ENCODE measurements at places on chromosomes 11 and 22. TPM values are rescaled to one million over a fixed set of nuclear protein-coding genes. Genes with fewer than 3 reads are reported as not detected.

Gene MOGAT2
- total RNA-seq, result not detected

Gene CCDC89
- total RNA-seq, result 0.83 TPM

Gene UPB1
- 0.83 TPM for total RNA-seq

DNA sequence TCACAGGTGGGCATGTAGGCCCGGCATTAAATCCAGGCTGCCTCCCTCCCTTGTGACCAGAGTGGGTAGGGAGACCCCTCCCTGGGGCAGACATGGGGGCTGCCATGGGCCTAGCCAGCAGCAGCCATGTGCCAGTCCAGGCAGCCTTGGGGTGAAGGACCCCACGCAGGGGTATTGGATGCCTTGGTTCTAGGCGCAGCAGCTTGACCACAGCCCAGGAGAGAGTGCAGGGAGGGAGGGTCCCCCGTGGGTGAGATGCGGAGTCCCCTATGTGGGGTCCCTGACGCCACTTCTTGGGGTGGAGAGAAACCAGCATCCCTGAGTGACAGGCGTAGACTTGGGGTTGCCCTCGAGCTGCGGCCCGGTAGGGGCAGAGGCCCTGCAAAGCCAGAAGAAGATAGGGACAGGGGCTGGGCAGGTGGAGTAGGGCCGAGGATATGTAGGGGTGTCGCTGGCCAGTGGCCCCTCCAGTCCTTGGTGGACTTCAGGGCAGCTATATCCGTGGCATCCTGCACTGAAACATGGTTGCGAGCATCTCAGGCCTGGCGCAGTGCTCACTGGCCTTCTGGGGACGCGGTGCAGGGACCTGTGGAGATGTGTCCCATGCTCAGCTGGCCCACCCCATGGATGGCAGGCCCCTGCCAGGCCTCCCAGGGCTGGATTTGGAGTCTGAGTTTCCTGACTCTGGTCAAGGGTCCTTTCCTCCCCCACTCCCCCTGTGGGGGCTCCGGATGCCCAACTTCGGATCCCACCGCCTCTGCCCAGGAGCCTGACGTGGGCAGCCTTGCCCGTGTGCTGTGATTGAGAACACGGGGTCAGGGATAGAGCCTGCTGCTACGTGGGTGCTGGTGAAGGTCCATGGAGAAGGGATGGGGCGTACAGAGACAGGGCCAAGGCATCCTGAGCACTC, 1179.8 kb downstream of the BRD1 start:
- H3K4me1 ChIP-seq, result no peaks in the 10 kb centered on the region
- DNase-seq, result no peak
- no peaks in the 10 kb centered on the region for H3K36me3 ChIP-seq
- H3K27me3 ChIP-seq, result no peaks in the 10 kb centered on the region
- no peak overlapping the region for H3K27ac ChIP-seq

- H3K36me3 ChIP-seq, result no peaks in the 10 kb centered on the region
- DNase-seq, result no peak
- H3K4me3 ChIP-seq, result no peak overlapping the region
- H3K27me3 ChIP-seq, result no peaks in the 10 kb centered on the region
- no peak overlapping the region for H3K27ac ChIP-seq
These were observed 2.9 kb upstream of the HBB start for GRCh38 chr11:5229796-5230195.

- no peak overlapping the region for H3K27ac ChIP-seq
- H3K36me3 ChIP-seq, result no peaks in the 10 kb centered on the region
- no peaks in the 10 kb centered on the region for H3K4me1 ChIP-seq
These were observed 32.5 kb downstream of the GLB1L2 start for GRCh38 chr11:134364261-134364660.

- H3K27me3 ChIP-seq, result no peaks in the 10 kb centered on the region
- H3K4me1 ChIP-seq, result no peaks in the 10 kb centered on the region
These were observed 349.9 kb upstream of the KIRREL3 start for GRCh38 chr11:127350476-127350875.

DNA sequence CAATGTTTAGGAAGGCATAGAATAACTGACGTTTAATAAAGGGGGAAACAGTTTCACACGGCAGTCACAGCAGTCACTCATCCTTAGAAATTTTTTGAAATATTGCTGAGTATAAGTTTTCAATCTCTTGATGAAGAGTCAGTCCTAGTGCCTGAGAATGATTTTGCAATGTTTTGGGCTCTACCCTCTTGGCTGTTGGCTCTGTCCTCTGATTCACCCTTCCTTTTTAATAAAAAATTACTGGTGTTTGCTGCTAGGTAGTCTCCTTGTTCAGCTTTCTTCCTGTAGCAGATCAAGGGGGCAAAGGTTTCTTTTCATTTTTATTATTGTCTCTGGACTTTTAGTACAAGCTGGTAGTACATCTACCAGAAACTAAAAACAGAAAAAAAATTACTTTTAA, 194.3 kb upstream of the ANO3 start:
- H3K36me3 ChIP-seq, result no peaks in the 10 kb centered on the region
- H3K27me3 ChIP-seq, result no peaks in the 10 kb centered on the region
- no peaks in the 10 kb centered on the region for H3K4me1 ChIP-seq
- H3K27ac ChIP-seq, result no peak overlapping the region
- DNase-seq, result no peak

DNA sequence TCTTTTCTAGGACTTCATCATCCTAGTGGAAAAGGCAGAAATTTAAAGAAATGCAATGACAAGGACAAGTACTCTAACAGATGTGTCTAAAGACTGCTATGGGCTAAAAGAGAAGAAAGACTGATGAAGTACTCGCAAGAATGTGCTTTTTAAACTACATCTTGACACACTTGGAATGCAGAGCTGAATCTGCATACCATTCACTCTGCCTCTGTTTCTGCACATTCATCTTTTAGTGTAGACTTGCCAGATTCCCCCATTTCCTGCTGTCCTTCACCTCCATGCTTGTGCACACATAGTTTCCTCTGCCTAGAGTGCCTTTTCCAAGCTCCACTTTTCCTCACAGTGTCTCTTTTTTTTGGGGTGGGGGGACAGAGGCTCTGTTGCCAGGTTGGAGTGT, 239.0 kb upstream of the CCDC179 start:
- no peak for DNase-seq
- no peaks in the 10 kb centered on the region for H3K36me3 ChIP-seq
- no peak overlapping the region for H3K4me3 ChIP-seq
- no peaks in the 10 kb centered on the region for H3K4me1 ChIP-seq

DNA sequence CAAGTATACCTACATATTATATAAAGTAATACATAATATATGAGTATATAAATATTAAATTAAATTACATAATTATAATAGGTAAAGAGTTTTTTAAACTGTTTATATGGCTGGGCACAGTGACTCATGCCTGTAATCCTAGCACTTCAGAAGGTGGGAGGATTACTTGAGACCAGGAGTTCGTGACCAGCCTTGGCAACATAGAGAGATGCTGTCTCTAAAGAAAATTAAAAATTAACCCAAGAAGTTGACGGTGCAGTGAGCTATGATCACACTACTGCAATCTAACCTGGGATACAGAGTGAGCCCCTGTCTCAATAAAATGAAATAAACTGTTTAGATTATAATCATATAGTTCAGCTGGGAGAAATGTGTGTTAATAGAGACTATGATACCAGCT, 363.0 kb downstream of the DDX10 start:
- DNase-seq, result peak; percentile 37
- no peaks in the 10 kb centered on the region for H3K4me1 ChIP-seq
- H3K36me3 ChIP-seq, result no peaks in the 10 kb centered on the region
- no peak overlapping the region for H3K4me3 ChIP-seq
- no peaks in the 10 kb centered on the region for H3K27me3 ChIP-seq
- H3K27ac ChIP-seq, result no peak overlapping the region

DNA sequence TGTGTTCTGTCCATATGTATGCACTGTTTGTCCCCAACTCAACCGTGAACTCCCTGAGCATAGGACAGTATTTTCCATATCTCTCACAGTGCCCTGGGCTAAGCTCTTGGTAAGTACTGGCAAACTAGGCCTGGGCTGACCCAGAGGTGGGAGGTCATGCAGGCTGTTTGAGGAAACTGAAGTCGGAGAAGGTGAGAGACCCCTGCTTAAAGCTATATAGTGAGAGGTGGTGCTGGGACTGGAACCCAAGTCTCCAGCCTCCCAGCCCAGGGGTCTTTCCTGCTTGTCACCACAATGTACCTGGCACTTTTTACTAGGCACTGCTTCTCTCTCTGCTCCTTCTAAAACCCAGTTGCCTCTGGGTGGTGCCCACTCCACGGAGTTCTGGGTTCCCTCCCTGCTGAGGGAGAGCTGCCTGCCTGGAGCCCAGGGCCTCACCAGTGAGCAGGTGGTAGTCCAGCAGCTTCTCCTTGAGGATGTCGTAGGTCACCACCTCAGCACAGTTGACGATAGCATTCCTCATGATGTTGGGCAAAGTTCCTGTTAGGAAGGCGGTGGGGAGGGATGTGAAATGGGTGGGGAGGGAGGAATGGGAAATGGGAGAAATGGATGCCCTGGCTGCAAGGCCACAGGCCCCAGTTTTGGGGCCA, 4.7 kb downstream of the UCP3 start:
- no peak overlapping the region for H3K27ac ChIP-seq
- DNase-seq, result no peak
- H3K27me3 ChIP-seq, result no peaks in the 10 kb centered on the region
- no peak overlapping the region for H3K4me3 ChIP-seq
- peaks cover 8% of the 10 kb centered on the region for H3K4me1 ChIP-seq

GRCh38 chr22:48886604-48887393, 940.9 kb downstream of the BRD1 start:
- H3K27ac ChIP-seq, result no peak overlapping the region
- H3K27me3 ChIP-seq, result no peaks in the 10 kb centered on the region
- no peaks in the 10 kb centered on the region for H3K36me3 ChIP-seq
- no peaks in the 10 kb centered on the region for H3K4me1 ChIP-seq

DNA sequence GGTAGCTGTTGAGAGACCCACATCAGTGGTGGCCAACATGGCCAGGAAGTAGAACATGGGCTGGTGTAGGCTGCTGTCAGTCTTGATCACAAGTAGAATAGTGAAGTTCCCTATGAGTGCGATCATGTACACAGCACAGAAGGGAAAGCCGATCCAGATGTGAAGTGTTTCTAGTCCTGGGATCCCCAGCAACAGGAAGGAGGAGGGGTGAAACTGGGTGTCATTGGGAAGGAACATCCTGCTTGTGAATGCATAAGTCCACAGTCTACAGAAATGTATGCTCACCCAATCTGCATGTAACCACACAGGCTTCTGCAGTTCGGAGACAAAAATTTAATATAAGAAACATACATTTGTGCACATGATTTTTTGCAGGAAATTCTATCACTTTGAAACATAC, at the start of gene OR52E2:
TSS of gene OR52E2 (minus strand) at position 237 of the 400 bp plus-strand sequence. CDS start at position 237, 0 bp downstream.
- H3K4me3 ChIP-seq, result no peak within 1 kb of the TSS
- no peak for DNase-seq
- H3K36me3 ChIP-seq, result no peaks in the 10 kb centered on the region
- H3K27ac ChIP-seq, result no peak within 1 kb of the TSS

DNA sequence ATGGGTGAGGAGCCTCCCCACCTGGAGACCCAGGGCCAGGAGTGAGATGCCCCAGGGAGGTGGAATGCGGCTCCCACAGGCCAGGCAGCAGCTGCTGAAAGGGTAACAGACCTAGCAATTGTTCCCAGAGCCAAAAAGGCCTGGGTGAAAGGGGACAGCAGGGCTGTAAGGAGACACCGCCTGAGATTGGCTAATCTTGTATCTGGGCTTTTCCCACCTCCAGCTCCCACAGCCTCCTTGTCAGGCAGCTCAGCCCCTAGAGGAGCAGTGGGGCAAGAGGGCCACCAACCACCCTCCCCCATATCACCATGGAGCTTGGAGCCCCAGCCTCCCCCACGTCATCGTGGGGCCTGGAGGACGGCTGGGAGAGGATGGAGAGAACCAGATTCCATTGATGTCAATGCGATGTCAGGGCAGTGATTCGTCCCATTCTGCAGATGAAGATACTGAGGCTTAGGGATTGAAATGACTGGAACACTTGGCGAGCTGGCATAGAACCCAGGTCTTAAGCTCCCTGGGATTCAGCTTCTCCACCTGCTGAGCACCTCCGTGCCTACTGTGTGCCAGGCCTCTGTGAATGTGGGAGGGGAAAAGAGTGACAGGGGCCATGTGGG, 2.9 kb upstream of the MGAT3 start:
- no peak overlapping the region for H3K4me3 ChIP-seq
- DNase-seq, result no peak
- H3K36me3 ChIP-seq, result no peaks in the 10 kb centered on the region

DNA sequence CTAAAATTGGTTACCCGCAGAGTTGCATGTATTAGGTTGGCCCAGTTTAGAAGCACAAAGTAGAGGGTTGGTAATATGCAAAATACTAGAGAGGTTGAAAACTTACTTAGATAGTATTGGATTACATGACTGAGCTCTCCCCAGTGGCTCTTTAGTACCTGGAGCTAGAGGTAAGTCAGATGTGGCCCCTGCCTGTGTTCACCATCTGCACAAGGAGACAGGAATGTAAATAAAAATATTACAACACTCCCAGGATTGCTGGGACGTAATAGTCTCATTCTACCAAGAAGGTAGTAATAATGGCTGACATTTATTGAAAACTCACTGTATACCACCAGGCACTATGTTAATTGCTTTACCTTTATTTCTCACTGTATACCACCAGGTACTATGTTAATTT, 129.6 kb downstream of the SLC17A6 start:
- no peak overlapping the region for H3K4me3 ChIP-seq
- H3K4me1 ChIP-seq, result no peaks in the 10 kb centered on the region
- no peak for DNase-seq
- H3K27ac ChIP-seq, result no peak overlapping the region
- no peaks in the 10 kb centered on the region for H3K27me3 ChIP-seq

- no peaks in the 10 kb centered on the region for H3K4me1 ChIP-seq
- no peak for DNase-seq
- H3K27me3 ChIP-seq, result no peaks in the 10 kb centered on the region
- no peaks in the 10 kb centered on the region for H3K36me3 ChIP-seq
- no peak overlapping the region for H3K27ac ChIP-seq
- no peak overlapping the region for H3K4me3 ChIP-seq
These were observed 1152.1 kb downstream of the TBC1D22A start for GRCh38 chr22:47914481-47915097.

DNA sequence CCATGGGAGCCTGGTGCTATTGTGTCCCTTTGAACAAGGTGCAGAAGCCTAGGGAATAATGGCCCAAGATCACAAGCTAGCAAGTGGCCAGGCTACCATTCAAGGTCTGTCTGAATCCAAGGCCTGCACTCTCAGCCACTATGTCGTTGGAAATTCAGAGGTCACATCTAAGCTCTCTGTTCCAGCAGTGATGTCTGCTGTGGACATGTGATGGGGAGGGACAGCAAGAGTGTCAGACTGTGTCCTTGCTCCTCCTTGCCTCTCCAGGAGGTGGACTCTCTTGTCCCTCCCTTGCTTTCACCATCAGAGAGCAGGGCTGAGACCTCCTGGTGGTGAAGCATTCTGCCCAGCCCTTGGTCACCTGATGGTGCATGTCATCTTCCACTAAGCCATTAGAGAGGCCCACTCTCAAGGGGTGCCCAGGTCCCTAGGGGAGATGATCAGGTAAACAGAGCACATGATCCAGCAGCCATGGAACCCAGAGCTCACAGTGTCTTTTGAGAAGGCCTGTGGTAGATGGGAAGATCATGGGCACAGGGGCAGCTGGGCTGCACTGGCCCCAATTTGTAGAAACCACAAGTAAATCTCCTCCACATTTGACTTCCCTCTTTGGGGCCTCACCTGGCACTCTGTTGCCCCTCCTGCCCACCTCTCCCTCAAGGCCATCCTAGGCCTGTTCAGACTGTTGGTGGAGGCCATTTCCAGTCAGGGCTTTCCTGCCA, 37.1 kb upstream of the SUSD2 start:
- DNase-seq, result no peak
- H3K27ac ChIP-seq, result peak overlapping the region; percentile 80
- peaks cover 99% of the 10 kb centered on the region for H3K4me1 ChIP-seq
- H3K27me3 ChIP-seq, result no peaks in the 10 kb centered on the region
- no peaks in the 10 kb centered on the region for H3K36me3 ChIP-seq

GRCh38 chr22:26887456-26887855, 230.1 kb downstream of the MIAT start:
- peak; percentile 70 for DNase-seq
- no peak overlapping the region for H3K4me3 ChIP-seq
- no peaks in the 10 kb centered on the region for H3K36me3 ChIP-seq
- H3K27me3 ChIP-seq, result no peaks in the 10 kb centered on the region
- H3K4me1 ChIP-seq, result peaks cover 2% of the 10 kb centered on the region
- peak overlapping the region; percentile 65 for H3K27ac ChIP-seq

Measured in esophagus muscularis mucosa (tissue), 4 donors.